ENCODE measurements at places on chromosomes 4 and X.

- no peak for DNase-seq
Measured at GRCh38 chr4:25290490-25291067, 22.0 kb upstream of the ZCCHC4 start.

- no peak for DNase-seq
Measured at GRCh38 chr4:53914313-53915016, 149.9 kb downstream of the CHIC2 start.

GRCh38 chr4:33062155-33062806, 2342.1 kb downstream of the PCDH7 start:
- no peak for DNase-seq

DNA sequence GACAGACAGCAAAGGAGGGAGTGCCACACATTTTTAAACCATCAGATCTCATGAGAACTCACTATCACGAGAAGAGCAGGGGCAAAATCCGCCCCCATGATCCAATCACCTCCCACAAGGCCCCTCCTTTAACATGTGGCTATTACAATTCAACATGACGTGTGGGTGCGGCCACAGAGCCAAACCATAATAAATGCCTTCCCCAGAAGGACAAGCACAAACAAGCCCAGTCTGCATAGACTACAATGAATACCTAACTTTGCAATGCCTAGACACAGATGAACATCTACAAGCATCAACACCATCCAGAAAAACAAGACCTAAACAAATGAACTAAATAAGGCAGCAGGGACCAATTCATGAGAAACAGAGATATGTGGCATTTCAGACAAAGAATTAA, 12.3 kb downstream of the ETDA start:
- DNase-seq = no peak

GRCh38 chr4:28388471-28388870, 1527.8 kb downstream of the STIM2 start:
- DNase-seq = no peak

DNA sequence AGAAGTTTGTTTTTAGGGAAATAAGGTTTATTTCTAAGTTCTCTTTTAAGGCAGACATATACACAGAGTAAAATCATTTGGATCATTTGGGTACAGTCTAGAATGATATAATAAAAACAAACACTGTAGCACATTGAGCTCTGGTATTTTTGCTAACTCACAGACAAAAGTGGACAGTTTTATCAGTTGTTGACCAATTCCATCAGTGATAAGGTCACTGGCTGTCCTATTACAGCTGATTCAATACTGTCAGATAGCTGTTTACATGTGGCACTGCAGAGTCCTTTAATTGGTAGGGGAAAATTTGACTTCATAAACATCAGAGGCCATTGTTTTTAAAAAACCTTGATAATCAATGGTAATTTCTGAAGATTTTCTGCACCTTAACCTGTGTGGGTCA, 3.5 kb downstream of the IBSP start:
- DNase-seq = no peak

- DNase-seq = no peak
Measured at GRCh38 chr4:30245140-30245539, 475.0 kb upstream of the PCDH7 start.

- DNase-seq = no peak
Measured at GRCh38 chr4:12519426-12519825, 964.7 kb downstream of the RAB28 start.

- DNase-seq = no peak
Measured at GRCh38 chrX:153922932-153923857, 2.9 kb downstream of the ARHGAP4 start.

DNA sequence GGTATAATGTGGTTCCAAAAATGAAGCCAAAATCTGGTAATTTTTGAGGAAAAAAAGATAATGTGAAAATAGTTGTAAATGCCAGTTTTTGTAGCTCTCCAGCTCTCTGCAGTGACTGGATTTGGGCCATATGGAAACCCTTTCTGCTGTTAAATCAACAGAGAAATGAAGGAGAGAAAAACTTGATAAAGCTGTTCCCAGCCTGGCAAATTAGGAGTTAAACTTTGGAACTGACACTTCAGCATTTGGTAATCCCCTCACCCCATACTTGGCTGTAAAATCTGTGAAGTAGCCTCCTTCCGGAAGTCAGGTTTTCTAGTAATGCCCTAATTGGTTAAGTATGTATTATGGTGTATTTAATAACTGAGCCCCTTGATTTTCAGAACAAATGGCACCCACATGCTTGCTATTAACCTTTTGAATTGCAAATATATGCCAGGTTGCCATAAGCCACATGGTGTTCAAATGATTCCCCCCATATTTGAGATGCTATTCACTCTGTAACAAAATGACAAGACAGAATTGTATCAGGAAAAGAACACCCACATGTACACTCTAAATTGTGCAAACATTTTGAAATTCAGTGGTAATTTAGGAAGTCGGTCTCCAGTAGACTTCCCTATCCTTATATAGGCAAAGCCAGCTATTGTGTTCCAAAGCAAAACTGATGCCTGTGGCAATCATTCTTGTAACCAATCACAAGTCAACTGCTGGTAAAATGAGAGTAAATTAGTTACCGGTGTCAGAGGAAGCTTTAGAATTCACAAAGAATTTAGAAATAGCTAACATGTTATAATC, 96.3 kb upstream of the ADAMTS3 start:
- no peak for DNase-seq

DNA sequence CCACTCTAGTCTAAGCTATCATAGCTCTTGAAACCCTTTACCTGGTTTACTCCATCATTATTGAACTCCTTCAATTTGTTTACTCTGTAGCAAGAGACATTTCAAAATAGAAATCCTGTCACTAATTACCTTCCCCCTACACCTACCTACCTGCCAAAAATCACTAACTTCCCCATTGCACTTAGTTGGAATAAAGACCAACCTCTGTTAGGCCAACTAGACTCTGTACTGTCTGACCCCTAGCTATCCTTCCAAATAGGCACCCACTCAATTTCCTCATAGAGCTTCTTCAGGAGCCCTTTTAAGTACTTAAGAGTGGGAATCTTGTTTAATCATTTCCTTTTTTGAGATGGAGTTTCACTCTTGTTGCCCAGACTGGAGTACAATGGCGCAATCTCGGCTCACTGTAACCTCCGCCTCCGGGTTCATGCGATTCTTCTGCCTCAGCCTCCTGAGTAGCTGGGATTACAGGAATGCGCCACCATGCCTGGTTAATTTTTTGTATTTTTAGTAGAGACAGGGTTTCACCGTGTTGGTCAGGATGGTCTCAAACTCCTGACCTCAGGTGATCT, 8.9 kb upstream of the CDKL2 start:
- no peak for DNase-seq

DNA sequence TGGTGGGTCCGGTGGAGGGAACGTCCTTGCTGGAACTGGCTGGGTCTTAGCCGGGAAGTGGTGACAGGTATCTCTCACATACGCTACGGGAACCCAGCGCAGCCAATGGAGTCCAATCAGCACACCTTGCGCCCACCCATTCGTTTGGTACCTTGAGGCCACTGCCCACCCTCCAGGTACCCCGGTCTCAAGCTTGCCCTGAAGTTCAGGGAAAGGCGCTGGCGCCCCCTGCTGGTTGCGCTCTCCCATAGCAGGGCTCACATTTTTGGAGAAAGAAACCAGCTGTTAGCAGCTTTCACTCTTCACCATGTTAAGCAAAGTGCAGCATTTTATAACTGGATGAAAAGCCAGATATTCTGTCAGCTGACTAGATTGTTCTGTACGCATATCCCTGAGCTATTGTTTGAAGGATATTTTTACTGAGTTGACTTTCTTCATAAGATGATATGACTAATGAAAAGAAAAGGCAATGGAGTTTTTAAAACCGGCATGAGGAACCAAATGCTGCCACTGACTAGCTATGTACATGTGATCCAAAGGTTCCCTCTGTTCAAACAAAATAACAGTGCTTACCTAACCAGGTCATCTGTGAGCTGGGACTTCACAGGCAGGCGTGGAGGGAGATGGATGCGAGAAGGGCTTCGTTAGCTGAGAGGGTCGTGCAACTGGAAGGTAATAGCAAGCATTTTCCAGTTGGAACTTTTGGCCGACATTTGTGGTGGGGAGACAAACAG, 43.7 kb downstream of the OTOP1 start:
- DNase-seq = no peak

DNA sequence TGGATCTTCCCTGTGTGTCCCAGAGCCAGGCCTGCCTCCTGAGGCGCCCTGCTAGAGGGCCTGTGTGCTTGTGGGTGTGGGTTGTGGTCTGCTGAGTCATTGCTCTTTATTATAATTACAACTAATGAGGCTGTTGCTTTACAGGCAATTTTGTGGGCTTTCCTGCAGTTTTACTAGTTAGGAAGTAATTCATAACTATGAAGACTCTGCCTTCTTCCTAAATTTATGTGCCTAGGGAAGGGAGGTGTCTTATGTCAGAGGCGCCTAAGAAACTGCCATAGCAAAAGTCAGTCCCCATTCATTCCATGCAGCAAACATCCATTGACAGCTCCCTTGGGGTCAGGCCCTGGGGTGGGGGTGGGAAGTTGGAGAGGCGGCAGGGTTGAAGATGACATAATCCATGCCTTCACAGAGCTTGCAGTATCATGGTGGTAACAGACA, 359.2 kb downstream of the IDS start:
- DNase-seq = no peak

- no peak for DNase-seq
Measured at GRCh38 chr4:140996766-140997165, 136.5 kb downstream of the RNF150 start.

- DNase-seq = no peak
Measured at GRCh38 chrX:4179031-4179430, 465.6 kb upstream of the PRKX start.

DNA sequence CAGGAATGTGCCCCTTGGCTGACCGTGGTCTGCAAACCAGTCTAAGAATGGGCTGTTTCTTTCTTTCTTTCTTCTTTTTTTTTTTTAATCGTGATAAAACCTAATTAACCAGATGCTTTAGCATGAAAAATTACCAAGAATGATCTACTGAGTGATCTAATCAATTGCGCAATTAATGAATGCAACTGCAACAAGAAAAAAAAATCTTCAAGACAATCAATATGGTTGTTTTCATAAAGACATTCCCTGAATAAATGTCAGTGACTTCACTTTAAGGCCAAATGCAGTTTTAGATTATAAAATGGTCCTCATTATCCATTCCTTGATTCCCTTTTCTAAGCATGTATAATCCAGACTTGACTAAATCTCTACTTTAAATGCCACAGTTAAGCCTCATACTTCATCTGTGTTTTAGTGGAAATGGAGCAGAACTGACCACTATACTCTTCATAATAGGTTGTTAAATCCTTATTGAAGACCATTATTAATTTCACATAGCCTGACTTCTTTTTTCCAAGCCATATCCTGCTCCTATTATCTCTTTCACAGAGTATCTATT, 51.6 kb upstream of the SETD7 start:
- DNase-seq = no peak

- DNase-seq = no peak
Measured at GRCh38 chrX:106484233-106484632, 127.5 kb upstream of the RADX start.

DNA sequence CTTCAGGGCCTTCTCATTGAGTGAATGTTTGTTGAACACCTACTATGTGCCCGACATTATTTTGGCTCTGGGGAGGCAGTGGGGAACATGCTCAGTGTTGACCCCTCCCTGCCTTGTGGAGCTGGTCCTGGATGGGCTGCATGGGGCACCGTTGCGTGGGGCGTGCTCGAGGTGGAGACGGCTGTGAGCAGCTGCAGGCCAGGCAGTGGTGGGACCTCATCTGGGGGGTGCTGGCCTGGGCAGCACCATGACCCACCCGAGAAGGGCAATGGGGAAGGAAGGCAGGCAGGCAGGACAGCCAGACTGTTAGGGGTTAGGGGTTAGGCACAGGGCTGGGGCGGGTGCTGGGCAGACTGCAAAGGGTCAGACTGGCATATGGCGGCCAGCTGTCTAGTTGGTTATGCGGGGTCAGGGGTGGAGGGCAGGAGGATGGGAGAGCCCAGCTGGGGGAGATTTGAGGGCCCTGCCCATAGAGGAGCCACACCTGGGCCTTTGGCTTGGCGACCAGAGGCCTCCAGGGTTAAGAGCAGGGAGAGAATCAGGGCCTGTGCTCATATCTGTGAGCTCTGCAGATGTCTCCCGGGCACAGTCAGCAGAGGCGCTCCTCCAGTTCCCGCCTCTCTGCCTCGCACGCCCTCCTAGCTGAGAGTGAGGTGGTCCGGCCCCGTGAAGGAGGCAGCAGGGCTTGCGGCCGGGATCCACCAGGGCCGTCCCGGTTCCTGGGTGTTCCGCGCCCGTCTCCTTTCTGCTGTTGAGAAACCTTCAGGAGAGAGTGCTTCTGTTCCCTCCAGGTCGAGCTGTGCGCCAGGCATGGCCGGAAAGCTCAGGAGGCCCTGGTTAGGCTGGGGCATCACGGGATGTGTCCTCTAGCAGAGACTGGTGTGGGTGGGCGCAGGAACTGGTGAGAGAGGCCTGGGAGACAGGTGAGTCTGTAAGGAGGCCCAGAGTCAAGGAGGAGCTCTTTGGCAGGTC, 73.3 kb downstream of the RGS12 start:
- DNase-seq = no peak

- DNase-seq = no peak
Measured at GRCh38 chrX:1658071-1658491, 43.2 kb downstream of the ASMT start.

DNA sequence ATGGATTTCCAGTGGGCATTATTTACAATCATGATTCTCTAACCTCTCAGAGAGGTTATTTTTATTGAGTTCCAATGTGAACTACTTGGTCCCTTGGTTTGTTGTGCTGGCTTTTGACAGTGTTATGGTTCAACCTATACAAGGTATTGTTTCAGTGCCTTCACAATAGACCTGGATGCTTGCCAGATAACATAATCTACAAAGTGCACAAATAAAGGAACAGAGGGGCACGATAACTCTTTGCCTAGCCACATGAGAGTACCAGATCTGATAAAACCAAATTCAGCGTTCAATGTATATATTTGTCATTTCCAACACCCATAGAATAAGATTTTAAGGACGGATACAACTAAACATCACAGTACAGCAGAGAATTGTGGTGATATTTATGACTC, 120.8 kb downstream of the RASL11B start:
- no peak for DNase-seq

GRCh38 chrX:150648296-150648940, 44.8 kb upstream of the MTMR1 start:
- DNase-seq = no peak

- DNase-seq = no peak
Measured at GRCh38 chr4:86664959-86665358, 70.8 kb downstream of the PTPN13 start.

GRCh38 chrX:132953354-132953753, 5.1 kb downstream of the HS6ST2 start:
- DNase-seq = no peak

GRCh38 chr4:51909236-51909703, 66.3 kb downstream of the DCUN1D4 start:
- DNase-seq = no peak

DNA sequence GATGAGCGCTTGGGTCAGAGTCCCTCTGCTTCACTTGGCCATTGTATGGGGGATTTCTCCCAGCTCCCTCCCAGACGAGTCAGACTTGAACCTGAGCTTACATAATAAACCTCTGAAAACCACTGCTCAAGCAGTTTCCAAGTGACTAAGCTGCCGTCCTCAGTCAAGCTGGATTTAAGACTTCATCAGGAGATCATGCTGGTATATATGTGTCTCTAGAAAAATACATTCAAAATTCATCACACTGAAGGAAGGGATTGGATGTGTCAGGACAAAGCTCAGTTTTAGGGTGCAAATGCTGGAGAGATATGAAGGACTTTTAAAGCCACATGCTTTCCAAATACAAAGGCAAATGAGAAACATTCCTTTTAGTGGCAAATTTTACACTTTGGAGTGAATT, 114.3 kb downstream of the QDPR start:
- DNase-seq = no peak

Data from thoracic aorta (tissue), 2 donors.